Bronchial epithelial cell (primary cell): ENCODE measurements at places on chromosomes 1 and 21. TPM values are rescaled to one million over a fixed set of nuclear protein-coding genes. Genes with fewer than 3 reads are reported as not detected.
A peak's percentile ranks its signal among the peaks of the same experiment; 100 is the strongest.

- DNase-seq = no peak
These were observed 210.0 kb downstream of the SLC45A1 start for GRCh38 chr1:8527941-8528340.

- no peak for DNase-seq
These were observed 59.5 kb downstream of the KCNK1 start for GRCh38 chr1:233673261-233673946.

GRCh38 chr1:226617109-226617508 lies 68.5 kb downstream of the STUM start:
- no peak for DNase-seq

- no peak for DNase-seq
These were observed 20.9 kb downstream of the SLC9A1 start for GRCh38 chr1:27133991-27134390.

GRCh38 chr1:210233216-210233494 lies 559 bp downstream of the SERTAD4 start:
- no peak for DNase-seq

DNA sequence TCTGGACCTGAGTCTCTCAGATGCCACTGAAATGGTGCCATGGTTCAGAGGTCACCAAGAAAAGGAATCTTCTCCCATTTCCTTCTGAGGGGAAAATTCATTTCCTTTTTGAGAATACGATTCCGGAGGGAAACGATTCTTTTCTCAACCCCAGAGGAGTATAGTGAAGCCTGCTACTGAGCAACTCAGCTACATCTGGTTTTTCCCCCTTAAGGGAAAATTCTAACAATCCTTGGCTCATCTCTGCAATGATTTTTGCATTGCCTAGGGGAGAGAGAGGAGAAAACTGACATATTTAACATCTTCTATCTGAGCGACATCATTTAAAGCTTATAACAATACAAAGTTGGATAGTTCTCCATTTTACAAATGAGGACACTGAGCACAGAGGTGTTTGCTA lies 22.4 kb upstream of the KANK4 start:
- DNase-seq = no peak

GRCh38 chr1:36107394-36107793 lies 17.6 kb downstream of the COL8A2 start:
- no peak for DNase-seq

DNA sequence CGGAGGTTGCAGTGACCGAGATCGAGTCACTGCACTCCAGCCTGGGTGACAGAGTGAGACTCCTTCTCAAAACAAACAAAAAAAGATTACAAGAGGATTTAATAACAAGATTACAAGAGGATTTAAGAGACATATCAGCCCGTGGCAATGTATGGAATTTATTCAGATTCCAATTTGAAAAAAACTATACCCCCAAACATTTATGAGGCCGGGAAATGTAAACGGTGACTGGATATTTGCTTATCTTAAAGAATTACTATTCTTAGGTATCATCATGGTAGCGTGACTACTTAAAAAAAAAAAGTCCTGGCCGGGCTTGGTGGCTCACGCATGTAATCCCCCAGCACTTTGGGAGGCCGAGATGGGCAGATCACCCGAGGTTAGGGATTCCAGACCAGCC lies 21.2 kb upstream of the ELK4 start:
- no peak for DNase-seq

- peak; percentile 39 for DNase-seq
These were observed 204.3 kb downstream of the SMYD3 start for GRCh38 chr1:246302711-246303317.

DNA sequence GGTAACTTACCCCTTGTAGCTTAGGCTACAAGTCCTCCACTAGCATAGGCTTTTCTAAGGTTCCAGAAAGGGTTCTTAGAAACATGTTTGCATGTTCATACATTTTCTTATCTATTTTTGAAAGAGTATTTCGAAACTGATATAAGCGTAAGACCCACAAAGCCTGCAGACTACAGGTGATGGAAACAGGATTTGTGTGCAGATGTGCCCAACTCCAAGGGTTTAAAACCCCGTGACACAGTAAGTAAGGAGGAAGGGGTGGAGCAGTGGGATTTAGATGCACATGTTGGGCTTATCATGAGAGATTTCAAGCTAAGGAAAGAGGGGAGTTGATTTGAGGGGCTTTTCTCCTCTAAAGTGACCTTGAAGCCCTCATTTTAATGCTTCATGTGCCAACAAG lies 164.7 kb downstream of the LTN1 start:
- DNase-seq = no peak

- no peak for DNase-seq
These were observed 100.5 kb downstream of the ZBTB18 start for GRCh38 chr1:244151537-244151936.

- DNase-seq = no peak
These were observed 89.8 kb upstream of the WLS start for GRCh38 chr1:68322096-68322495.

- DNase-seq = no peak
These were observed 185.9 kb downstream of the COQ8A start for GRCh38 chr1:227125929-227126545.

DNA sequence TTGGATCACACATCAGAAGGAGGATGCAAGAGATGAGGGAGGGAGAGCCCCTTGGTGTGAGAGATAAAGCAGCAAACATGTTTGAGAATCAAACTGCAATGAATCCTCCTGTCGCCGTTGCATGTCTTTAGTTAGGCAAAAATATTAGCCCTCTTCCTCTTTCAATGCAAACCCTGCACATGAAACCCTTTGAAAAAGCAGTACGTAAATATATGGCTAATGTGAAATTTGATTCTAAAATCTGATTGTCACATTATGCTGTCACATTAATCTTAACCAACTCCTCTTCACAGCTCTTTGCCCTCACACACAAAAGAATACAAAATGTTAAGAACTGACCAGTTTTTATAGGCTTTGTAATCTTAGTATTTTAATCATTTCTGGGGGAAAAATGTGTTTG lies 63.4 kb downstream of the WDR64 start:
- DNase-seq = no peak

DNA sequence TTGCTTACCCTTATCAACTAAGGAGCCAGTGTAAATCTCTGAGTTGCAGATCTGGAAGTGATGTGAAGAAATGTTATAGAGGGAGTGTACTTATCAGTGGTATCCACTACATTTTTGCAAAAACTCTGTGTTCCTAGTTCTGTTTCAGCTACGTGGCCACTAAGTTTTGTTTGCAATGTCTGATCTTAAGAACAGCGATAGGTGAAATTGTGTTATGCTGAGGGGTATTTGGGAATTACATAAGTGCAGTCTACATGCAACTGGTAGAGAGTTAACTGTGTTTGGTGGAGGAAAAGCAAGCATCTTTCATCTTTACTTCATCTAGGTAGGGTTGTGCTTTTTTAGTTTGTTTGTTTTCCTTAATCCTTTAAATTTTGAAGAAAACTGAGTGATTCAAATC lies 198.8 kb upstream of the SGIP1 start:
- no peak for DNase-seq

DNA sequence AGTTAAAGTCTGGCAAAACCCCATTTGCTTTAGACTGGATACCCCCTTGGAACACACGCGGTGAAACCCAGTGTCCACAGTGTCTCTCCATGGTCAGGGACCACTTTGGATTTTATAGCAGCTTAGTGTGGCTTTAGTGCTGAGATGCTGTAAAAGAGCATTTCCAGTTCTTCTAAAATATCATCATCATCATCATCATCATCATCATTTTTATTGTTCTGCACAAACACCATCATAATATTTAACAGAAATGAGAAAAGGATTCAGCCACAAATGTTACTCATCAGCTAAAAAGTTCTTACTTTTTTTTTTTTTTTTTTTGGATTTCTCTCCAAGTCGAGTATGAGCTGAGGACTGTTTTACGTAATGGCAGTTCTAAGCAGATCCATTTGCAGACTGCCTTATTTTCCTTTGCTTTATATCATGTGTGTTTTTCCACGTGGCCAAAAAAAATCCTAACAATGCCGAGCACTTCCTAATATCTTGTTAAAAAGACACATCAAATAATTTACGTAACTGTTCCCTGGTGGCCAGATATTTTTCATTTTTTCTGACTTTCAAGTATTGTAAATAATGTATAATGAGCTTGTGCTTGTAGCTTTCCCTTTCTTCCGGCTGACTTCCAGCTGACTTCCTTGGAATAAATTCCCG lies 62.8 kb downstream of the EVA1C start:
- no peak for DNase-seq

- DNase-seq = peak; percentile 67
These were observed 10.7 kb downstream of the MACF1 start for GRCh38 chr1:39214998-39215873.

- no peak for DNase-seq
These were observed 390.7 kb upstream of the ZP4 start for GRCh38 chr1:238281418-238281817.

- no peak for DNase-seq
These were observed 14.2 kb downstream of the PTP4A2 start for GRCh38 chr1:31923901-31924535.

GRCh38 chr1:173002891-173003838 lies 47.6 kb downstream of the TNFSF18 start:
- peak; percentile 88 for DNase-seq

DNA sequence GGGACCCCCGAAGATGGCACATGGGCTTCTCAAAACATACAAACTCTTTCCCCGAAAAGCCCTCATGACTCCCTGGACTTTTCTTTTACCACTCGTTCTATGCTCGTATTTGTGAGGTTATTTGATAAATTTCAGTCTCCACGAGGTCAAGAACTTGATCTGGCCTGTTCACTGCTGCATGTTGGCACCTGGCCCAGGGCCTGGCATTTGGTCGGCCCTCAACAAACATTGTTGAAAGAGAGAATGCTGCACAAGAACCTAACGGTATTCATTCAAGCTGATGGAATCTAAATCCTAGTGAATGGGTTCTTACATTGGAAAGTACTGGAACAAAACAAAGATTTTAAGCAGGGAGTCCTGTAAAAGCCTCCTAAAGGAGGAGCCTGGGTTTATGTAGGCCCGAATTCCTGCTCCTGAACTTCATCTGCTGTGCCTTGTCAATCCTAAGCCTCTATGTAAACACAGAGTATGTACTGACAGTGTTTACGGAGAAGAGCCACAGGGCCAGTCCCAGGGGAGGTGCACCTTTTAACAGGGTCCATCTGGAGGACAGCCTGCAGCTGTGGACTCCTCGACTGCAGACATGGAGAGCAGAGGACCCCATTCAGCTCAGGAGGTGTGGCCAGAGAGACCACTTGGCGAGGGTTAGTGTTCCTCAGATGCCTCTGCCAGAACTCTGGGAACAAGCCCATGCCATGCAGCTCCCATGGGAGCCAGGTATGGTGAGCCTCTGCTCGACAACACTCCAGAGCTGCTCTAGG lies 46.9 kb downstream of the L1TD1 start:
- peak; percentile 54 for DNase-seq

GRCh38 chr1:158037866-158038359 lies 44.5 kb downstream of the KIRREL1 start:
- DNase-seq = peak; percentile 73

DNA sequence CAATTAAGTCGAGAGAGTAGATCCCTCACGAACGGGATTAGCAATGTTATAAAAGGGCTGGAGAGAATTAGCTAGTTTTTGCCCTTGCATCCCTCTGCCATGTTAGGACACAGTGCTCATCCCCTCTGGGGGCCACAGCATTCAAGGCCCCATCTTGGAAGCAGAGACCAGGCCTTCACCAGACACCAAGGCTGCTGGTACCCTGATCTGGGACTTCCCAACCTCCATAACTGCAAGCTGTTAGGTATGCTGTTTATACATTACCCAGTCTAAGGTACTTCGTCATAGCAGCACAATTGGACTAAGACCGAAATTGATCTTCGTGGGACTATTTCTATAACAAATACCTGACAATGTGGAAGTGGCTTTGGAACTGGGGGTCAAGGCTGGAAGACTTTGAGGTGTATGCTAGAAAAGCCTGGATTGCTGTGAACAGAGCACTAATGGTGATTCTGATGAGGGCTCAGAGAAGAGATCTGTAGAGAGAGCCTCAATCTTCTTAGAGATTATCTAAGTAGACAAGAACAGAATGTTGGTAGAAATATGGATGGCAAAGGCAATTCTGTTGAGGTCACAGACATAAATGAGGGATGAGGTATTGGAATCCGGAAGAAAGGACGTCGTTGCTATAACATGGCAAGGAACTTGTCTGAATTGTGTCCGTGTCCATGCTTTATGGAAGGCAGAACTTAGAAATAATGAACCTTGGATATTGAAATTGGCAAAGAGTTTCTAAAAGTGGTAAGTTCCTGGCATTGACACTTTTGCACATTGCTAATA lies 83.8 kb upstream of the KIF26B start:
- DNase-seq = no peak

- no peak for DNase-seq
These were observed 10.5 kb downstream of the PDIK1L start for GRCh38 chr1:26121854-26122773.

- DNase-seq = peak; percentile 100
These were observed 24.5 kb upstream of the PPP2R5A start for GRCh38 chr1:212260557-212261355.

DNA sequence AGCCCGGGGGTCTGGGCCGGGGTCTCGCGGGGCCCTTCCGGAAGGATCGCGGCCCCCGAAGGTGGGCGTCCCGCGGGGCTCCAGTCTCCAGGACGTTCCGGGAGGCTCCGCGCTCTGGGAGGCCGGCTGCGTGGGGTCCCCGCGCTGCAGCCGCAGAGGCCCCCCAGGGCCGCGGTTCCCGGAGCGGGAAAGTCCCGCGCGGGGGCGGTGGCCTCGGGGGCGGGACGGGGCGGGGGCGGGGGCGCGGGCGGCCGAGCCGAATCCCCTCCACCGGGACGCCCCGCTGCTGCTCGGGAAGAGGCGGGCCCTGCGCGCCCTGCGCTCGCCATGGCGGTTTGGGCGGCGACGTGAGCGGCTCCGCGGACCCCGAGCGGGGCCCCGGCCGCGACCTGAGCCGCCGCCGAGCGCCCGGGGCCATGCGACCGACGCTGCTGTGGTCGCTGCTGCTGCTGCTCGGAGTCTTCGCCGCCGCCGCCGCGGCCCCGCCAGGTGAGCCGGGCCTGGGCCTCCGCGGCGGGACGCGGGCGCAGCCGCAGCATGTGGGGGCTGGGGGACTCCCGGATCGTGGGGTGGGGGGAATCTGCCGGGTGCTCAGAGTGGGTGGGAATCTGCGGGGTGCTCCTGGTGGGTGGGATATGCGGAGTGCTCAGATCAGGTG lies at the start of gene IFNGR2:
Gene IFNGR2 (plus strand): TSS at position 286 of the 658 bp plus-strand sequence. CDS start 131 bp downstream, at position 417.
- DNase-seq = no peak

Gene OXCT2
- 1.0 and 1.1 TPM in 2 replicates for total RNA-seq

Gene OR2T29
- total RNA-seq = not detected in 2 replicates

Gene WRAP73
- 21.3 and 22.1 TPM in 2 replicates for total RNA-seq

Gene S100A14
- total RNA-seq = 1,221 and 1,339 TPM in 2 replicates

Gene TAS1R3
- total RNA-seq = 0.26 and 0.38 TPM in 2 replicates

Gene EDARADD
- total RNA-seq = 2.6 and 3.5 TPM in 2 replicates

Gene CD101
- 0.53 and 0.90 TPM in 2 replicates for total RNA-seq

Gene MAST2
- total RNA-seq = 12.6 and 16.9 TPM in 2 replicates

Gene C1orf226
- 0.26 TPM in 2 replicates for total RNA-seq

Gene GJA9
- 0.26 TPM in 1 of 2 replicates, not detected in the other for total RNA-seq

Gene OLFML2B
- total RNA-seq = not detected in 2 replicates

Gene NBPF4
- not detected in 2 replicates for total RNA-seq

Gene ANXA9
- 0.26 and 0.90 TPM in 2 replicates for total RNA-seq
